Activated effector memory CD4-positive, alpha-beta T cell treated with anti-CD3 and anti-CD28 coated beads, Interleukin-2, amount 50 U/mL, for 16 hours (primary cell): ENCODE measurements at places on chromosomes 6 and 20.

DNA sequence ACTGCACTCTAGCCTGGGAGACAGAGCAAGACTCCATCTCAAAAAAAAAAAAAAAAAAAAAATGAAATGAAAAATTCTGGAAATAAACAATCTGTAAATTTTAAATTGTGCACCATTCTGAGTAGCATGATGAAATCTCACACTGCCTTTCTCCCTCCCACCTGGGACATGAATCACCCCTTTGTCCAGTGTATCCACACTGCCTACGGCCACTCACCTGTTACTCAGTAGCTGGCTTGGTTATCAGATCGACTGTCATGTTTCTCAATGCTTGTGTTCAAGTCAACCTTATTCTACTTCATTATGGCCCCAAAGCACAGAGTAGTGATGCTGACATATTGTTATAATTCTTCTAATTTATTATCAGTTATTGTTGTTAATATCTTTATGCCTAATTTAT, 58.7 kb upstream of the MTHFD1L start:
- no peak for DNase-seq

GRCh38 chr6:146693342-146693741, 94.6 kb downstream of the ADGB start:
- DNase-seq = no peak

DNA sequence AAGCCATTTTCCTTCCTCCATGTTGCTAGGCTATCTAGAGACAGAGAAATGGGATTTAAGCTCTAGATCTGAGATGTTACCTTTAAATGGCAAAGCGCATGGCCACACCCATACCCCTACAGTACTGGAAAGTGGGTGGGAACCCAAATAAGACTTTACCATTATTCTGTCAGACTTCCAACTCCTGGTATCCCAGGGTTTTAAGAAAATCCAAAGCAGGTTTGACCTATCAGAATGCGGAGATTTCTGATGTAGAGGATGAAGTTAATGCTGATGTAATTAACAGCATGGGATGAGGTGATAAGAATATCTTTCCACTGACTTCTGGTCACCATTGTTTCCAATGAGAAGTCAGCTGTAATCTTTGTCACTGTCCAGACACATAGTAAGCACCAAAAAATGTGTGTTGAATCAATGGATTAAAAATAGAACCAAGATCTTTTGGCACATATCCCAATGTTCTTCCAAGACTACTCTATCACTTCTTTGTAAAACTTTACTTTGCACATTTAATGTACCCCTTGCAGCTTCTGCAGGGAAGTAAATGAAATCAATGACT, 140.8 kb upstream of the INSM1 start:
- no peak for DNase-seq

DNA sequence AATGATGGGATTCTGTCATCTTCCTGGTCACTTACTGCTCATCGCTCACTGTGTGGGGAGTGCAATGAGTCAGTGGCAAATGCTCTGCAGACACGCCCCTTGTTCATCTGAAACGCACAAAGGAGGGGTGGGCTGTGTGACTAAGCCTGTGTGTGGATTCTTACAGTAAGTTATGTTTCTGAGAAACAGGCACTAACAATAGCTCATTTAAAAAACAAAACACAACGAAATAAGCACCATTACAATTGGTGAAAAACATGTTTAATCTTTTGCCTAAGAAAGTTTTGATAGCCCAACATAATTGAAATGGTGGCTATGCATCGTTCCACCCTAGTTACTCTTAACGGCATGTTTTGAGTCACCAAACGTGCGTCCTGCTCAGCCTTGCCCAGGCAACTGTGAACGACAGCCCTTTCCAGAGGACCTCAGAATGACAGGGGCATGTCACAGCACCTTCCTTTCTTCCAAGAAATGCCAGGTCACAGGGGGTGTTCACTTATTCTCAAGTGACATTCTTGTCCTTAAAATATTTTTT, 118.4 kb upstream of the SGK1 start:
- peak; percentile 89 for DNase-seq

DNA sequence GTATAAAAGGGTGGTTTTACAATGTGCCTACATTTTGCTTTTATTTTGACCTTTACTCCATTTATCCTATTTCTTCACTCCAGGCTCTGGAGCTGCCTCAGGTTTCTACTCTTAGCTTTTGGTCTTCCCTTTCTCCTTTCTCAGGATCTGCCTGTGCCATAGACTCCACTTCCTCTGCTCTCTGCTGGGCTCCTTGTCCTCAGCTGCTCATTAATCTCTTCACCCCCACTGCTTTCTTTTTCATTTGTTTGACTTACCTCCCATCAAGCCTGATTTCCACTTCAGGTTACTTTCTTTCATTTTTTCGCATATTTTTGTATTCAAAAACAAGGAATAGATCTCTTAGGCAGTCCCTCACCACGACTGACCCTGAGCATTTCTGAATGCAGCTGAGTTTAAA, 106.8 kb downstream of the COL19A1 start:
- DNase-seq = no peak

DNA sequence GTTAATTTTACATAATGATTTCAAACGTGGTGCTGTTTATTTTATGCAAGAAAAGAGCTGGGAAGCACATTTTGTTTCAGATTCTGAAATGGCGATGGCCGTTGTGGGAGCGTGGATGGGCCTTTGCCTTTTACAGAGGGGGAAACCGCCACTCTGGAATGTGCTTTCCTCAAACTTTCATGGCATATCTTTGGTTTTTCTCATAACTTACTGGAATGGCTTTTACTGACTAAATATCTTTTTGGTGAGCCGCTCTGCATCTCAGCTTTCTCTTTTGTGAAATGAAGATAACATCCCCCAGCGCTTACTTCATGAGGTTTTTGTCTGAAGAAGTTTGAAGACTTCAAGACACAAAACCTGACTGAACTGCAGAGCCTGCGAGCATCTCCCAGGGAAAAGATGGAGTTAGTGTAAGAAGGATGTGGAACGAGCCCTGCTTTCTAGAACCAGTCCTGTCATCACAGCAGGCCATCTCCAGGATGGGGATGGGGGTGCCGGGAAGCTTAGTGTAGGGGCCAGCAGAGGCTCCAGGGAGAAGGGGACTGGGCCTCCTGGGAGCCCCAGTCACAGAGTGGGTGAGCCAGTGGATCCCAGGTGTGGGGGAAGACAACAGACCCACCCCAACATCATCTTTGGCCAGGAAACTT, 61.8 kb upstream of the TIAM2 start:
- no peak for DNase-seq

DNA sequence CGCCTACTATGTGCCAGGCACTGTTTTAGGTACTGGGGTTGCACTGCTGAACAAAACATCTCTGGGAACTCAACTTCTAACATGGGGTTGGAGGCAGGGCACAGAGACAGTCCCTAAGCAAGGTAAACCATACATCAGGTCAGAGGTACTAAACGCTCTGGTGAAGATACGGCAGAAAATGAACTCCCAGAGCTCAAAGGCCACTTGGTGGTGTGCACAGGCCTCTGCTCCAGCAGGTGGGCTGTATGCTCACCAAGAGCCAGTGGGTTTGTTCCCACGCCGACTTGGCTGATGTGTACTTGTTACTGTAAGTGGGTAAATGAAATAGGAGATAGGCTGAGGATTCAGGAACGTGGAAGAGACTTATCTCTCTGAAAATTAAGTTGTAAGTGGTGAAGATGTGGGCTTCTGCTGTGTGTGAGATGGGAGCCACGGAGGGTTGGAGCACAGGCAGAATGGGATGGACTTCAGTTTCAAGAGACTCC, 133.4 kb downstream of the PREX1 start:
- no peak for DNase-seq

DNA sequence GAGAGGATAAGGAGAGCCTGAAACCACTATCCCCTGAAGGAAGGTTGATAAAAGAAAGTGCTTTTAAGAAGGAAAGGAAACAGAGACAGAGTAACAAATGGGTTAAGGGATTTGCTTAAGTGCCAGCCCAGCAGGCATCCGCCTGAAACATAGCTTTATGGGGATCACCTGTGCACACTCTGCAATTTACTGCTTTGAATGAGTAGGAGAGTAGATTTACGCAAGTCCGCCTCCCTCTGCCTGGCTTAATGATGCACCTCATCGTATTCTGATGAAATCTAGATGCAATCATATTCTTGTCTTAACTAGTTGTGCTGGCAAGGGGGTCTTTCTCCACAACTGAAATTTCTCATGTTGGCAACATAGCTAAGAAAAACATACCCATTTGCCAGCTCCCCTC, 101.1 kb upstream of the ID4 start:
- DNase-seq = no peak

DNA sequence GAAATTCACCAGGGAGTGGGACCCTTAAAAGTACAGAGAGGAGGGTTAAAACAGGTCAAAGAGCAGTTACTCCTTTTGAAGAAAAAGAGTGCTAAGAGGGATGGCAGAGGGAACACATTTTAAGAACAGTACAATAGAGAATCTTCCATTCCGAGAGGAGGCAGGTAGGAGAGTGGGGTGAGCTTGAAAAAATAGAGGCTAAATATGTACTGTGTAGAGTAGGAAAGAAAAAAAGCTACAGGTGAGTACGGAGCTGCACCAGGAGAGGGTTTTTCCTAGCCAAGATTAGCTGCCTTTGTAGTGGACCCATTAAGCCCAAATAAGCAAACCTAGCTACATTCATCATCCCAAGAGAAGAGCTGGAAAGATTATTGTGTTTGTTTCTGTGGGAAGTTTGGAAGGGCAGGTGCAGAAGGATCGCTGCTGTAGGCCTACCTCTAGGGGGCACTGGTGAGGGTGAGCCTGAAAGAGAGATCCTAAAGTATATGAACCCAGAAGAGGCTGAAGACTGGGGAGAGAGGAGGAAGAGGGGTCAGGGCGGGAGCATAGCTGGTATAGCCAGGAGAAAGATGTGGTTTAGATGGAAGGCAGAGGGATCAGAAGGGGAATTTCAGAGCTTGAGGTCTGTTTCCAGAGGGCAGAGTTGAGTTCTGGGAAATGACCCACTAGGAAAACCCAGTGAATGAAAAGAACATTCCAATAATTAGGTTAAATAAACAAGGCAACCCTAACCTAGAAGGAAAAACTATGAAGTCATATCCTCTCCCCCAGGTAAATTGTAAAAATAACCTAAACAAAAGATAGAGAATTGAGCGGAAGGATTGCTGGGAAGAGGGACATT, 50.2 kb upstream of the HINT3 start:
- peak; percentile 78 for DNase-seq

DNA sequence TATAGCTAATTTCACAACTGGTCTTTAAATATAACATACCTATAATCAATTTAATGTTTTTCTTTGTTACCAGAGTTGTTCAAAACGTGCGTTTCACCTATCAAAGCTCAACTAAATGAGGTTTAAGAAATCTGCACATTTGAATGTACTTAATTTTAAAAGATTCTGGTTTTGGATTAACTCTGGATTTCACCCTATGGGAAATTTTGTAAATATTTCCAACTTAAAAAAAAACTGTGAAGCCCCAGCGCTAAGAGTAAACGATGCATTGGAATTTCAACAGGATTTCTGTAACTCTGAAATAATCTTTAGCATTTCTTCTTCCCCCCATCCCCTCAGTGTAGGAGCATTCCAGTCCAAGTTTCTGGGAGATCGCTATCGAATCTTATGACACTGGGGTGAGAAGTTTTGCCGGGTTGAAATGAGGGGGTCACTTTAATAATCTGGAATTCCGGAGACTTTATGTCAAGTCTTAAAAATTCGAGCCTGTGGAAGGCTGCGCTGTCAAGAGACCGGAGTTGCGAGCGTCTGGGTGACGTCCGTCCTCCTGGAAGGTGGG, 643 bp upstream of the MAP3K4 start:
- no peak for DNase-seq
